Temporal lobe (tissue), 4 donors: ENCODE measurements at places on chromosomes 12 and 14. TPM values are rescaled to one million over a fixed set of nuclear protein-coding genes. Genes with fewer than 3 reads are reported as not detected.

The COL2A1 gene
- 0.74 TPM for total RNA-seq

The MYH7 gene
- total RNA-seq: 0.25 TPM

The KMT2D gene
- 38.4 TPM for total RNA-seq

The TWF1 gene
- 120 TPM for total RNA-seq

The C12orf43 gene
- total RNA-seq: 12.0 TPM

The JPH4 gene
- total RNA-seq: 40.1 TPM

The ADAMTS20 gene
- 0.25 TPM for total RNA-seq

The ARID2 gene
- total RNA-seq: 40.1 TPM

The DERA gene
- 10.3 TPM for total RNA-seq

The KRT86 gene
- total RNA-seq: under 0.01 TPM

The PMCH gene
- total RNA-seq: not detected
